Glutamatergic neuron (in vitro differentiated cells): ENCODE measurements at places on chromosomes 3 and 15.

DNA sequence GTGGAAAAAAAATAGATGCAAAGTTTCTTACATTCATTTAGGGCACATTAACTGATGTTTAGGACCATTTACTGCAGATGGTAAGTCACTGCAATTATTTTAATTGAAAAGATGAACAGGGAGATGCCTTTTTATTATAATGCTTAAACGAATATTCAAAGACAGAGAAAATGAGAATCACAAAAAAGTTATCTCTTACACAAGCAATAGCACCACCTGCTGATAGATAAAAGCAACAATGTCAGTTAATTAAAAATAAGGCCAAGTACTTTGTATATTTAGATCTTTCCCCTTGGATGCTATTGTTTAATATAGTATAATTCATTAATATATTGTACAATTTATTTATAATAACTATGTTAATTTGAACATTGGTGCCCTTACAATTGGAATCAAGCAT is 55.9 kb downstream of the IFT80 start:
- no peak for DNase-seq

- DNase-seq: peak; percentile 48
Measured at GRCh38 chr3:41318520-41318919, 119.2 kb downstream of the CTNNB1 start.

- no peak for DNase-seq
Measured at GRCh38 chr15:100716456-100717085, 114.2 kb downstream of the ASB7 start.

GRCh38 chr3:98645039-98645438 is 51.6 kb upstream of the CPOX start:
- DNase-seq: no peak

DNA sequence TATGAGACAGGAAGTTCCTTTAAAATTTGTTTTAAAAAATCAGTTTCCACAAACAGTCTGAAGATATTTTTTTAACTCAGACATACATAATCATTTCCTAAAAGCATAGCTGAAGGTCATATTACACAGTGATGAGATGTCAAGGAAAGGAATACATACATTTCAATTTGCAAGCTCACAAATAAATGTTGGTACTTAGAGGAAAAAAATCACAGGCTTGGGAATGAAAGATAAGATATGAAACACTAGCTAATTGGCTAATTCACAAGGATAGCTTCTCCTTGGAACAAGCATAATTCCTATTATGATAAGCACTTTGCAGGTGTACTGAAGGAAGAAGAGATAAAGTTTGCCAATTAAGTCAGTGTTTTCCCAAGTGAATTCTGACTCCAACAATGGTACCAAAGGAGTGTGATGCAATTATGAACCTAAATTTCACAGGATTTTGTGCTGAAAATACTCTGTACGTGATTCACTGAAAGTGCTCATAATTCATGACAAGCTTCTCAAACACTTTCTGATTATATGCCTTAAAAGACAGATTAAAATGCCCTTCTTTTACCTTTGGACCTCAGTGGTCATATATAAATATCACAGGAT is 112.4 kb downstream of the FRMD5 start:
- no peak for DNase-seq

- DNase-seq: no peak
Measured at GRCh38 chr3:53181024-53181371, 20.0 kb downstream of the PRKCD start.

DNA sequence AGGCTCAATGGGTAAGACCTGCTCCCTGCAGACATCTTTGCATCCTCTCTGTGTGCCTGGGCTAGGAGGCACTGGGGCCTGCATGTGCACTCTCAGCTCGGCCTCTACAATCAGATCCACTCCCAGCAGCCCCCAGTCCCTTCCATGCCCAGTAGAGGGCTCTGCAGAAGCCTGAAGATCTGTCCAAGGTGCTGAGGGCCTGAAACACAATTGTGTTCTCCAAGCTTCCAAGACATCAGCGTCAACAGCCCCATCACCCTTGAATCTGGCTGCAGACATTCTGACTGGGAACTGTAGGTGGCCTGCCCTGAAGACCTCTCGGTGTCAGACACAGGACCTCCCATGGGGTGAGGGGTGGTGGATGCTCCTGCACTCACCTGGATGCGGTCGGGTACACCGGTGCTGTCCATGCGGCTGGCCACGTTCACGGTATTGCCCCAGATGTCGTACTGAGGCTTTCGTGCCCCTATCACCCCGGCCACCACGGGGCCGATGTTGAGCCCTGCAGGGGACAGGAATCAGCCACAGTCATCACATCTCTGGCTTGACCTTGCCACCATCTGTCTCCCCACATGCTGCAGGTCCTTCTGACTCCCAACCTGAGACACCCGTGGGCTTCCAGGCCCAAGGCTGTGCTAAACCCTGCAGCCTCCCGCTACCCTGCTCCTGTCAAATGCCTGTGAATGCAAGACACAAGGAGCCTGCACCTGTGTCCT is 84.7 kb downstream of the SEC22A start:
- DNase-seq: peak; percentile 50

GRCh38 chr3:29827756-29828155 is 546.9 kb downstream of the RBMS3 start:
- no peak for DNase-seq

- DNase-seq: no peak
Measured at GRCh38 chr3:178003756-178004155, 532.5 kb upstream of the KCNMB2 start.

DNA sequence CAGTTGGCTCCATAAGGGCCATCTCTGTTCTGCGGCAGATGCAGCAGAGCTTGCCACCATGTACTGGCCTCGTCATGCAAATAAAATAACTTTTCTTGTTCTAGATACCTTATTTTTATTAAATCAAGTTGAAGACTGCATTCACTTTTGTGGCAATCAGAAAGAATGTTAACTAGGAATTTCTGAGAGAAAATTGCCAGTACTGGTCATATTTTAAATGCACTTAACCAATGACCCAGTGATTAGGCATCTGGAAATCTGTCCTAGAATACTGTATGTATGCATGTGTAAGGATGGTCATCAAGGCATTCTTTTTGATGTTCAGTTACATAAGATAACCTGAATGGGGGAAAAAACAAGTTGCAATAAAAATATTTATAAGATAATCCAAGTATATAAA is 34.2 kb upstream of the CSPG5 start:
- no peak for DNase-seq

DNA sequence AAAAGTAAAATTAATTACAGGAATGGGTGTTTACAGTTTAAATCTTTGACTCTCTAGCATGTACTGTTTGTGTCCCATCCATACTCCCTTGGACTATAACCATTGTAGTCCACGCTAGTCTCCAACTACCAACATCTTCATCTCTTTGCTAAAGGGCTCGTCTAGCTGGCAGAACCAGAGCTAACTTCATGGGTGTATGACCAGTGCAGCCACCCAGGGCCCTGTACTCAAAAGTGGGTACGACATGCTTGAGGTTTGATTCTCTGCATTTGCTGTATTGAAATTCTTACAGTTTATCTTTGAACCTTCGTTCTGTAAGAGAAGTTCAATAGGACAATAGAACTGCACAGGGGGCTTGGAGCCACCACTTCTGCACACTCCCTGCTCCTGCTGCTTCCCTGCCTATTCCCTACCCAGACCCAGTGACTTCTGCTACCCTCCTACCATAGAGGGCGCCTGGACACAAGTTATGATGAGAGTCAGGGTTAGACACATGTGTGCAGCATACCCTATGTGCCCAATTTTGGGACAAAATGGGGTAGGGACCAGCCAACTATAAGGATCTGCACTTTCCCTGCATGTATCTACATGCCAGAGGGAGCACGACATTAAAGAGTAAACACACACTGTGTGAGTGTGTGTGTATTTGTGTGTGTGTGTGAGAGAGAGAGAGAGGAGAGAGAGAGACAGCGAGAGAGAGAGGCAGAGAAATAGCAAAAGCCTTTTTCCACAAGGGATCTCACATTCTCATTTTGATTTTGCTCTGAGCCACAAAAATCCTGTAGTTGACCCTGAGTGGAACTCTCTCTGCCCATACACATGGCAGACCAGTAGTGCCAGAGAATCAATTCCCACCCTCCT is 59.0 kb upstream of the NECTIN3 start:
- DNase-seq: no peak
